ENCODE measurements at places on chromosomes 5 and 9. TPM values are rescaled to one million over a fixed set of nuclear protein-coding genes. Genes with fewer than 3 reads are reported as not detected.

TMEM252 gene
- total RNA-seq, result not detected

PTPDC1 gene
- 10.1 TPM for total RNA-seq

NUTM2F gene
- 0.09 TPM for total RNA-seq

MOB3B gene
- 21.8 TPM for total RNA-seq

GRCh38 chr9:116483622-116484491 lies 203.2 kb upstream of the TRIM32 start:
- no peak overlapping the region for H3K27ac ChIP-seq
- H3K4me1 ChIP-seq, result peaks cover 11% of the 10 kb centered on the region

DNA sequence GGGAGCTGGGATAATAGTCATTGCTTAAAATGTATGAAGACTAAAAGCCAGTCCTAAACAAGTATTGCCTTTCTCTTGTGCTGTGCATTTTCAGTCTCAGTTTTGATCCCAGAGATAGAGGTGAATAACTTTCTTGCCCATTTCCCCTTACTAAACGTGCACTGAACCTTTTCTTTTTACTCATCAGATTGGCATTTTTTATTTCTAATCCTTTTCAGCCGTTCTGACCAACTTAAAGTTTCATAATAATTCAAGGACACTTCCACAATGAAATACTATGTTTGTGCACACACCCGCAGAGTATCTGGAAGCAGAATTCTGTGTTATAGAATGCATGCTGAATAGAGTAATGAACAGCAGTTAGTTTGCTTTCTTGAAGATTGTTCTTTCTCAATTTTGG lies 343.6 kb downstream of the LRRC70 start:
- peaks cover 4% of the 10 kb centered on the region for H3K27me3 ChIP-seq
- no peak overlapping the region for H3K4me3 ChIP-seq

GRCh38 chr9:99352826-99353225 lies 130.7 kb downstream of the SEC61B start:
- no peak for DNase-seq
- no peaks in the 10 kb centered on the region for H3K36me3 ChIP-seq
- no peak overlapping the region for H3K27ac ChIP-seq
- no peaks in the 10 kb centered on the region for H3K4me1 ChIP-seq
- H3K27me3 ChIP-seq, result no peaks in the 10 kb centered on the region

GRCh38 chr9:4902135-4902475 lies 83.0 kb upstream of the JAK2 start:
- H3K36me3 ChIP-seq, result peaks cover 3% of the 10 kb centered on the region
- no peaks in the 10 kb centered on the region for H3K27me3 ChIP-seq
- H3K4me3 ChIP-seq, result no peak overlapping the region

- no peak for DNase-seq
- no peak overlapping the region for H3K27ac ChIP-seq
- no peak overlapping the region for H3K4me3 ChIP-seq
- H3K36me3 ChIP-seq, result no peaks in the 10 kb centered on the region
- peaks cover 19% of the 10 kb centered on the region for H3K4me1 ChIP-seq
- H3K27me3 ChIP-seq, result no peaks in the 10 kb centered on the region
Observed at GRCh38 chr9:19999491-20000057, 210.7 kb upstream of the SLC24A2 start.

DNA sequence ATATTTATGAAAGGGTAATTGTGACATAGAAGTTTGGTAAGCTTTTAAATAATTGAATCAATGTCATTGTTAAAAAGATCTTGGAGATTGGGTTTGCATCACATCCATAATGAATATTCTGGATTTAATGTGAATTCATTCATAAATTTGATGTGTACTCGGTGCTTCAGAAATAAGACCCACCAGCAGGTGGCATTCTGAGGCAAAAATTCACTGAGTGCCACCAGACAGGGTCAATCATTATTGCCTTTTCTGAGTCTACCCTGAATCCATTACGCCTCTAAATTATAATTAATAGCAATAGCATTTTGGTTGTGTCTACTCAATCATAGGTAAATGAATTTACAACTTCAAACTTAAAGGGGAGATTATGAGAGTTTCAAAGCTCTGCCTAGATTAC lies 1.0 kb downstream of the TRPC7 start:
- H3K36me3 ChIP-seq, result no peaks in the 10 kb centered on the region
- H3K4me1 ChIP-seq, result no peaks in the 10 kb centered on the region
- H3K4me3 ChIP-seq, result no peak overlapping the region
- H3K27ac ChIP-seq, result no peak overlapping the region
- DNase-seq, result no peak

GRCh38 chr5:166909040-166909439 lies 1382.4 kb upstream of the WWC1 start:
- H3K27ac ChIP-seq, result no peak overlapping the region
- no peaks in the 10 kb centered on the region for H3K36me3 ChIP-seq
- no peaks in the 10 kb centered on the region for H3K4me1 ChIP-seq
- H3K4me3 ChIP-seq, result no peak overlapping the region

DNA sequence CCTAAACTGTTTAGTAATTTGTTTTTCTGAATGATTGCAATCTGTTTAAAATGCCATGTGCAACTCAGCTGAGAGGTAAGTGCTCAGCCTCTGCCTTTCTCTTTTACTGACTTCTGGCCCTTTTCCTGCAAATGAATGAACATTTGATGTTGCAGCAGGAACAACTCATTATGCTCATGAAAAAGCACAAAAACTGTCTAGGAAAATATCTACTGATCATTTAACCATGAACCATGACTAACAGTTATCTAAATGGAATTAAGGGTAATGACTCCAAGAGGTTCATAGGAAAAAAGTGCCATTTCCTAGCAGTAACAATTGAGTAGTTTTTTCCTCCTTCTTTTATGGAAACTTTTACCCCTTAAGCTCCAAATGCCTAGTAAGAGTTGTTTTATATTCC lies 70.6 kb upstream of the ANKH start:
- H3K4me1 ChIP-seq, result peaks cover 24% of the 10 kb centered on the region
- no peak overlapping the region for H3K27ac ChIP-seq
- H3K36me3 ChIP-seq, result peaks cover 5% of the 10 kb centered on the region

- peaks cover 2% of the 10 kb centered on the region for H3K36me3 ChIP-seq
- H3K27me3 ChIP-seq, result no peaks in the 10 kb centered on the region
- peak overlapping the region; percentile 95 for H3K4me3 ChIP-seq
Observed at GRCh38 chr5:62306323-62306895, 403 bp downstream of the KIF2A start.
